ENCODE measurements at places on chromosomes 4 and X.

GRCh38 chr4:145819101-145819852 is 119.3 kb downstream of the ZNF827 start:
- no peak for DNase-seq

GRCh38 chr4:127134490-127134889 is 498.3 kb upstream of the INTU start:
- no peak for DNase-seq

- DNase-seq = no peak
Observed at GRCh38 chr4:97938141-97938540, 205.1 kb downstream of the STPG2 start.

DNA sequence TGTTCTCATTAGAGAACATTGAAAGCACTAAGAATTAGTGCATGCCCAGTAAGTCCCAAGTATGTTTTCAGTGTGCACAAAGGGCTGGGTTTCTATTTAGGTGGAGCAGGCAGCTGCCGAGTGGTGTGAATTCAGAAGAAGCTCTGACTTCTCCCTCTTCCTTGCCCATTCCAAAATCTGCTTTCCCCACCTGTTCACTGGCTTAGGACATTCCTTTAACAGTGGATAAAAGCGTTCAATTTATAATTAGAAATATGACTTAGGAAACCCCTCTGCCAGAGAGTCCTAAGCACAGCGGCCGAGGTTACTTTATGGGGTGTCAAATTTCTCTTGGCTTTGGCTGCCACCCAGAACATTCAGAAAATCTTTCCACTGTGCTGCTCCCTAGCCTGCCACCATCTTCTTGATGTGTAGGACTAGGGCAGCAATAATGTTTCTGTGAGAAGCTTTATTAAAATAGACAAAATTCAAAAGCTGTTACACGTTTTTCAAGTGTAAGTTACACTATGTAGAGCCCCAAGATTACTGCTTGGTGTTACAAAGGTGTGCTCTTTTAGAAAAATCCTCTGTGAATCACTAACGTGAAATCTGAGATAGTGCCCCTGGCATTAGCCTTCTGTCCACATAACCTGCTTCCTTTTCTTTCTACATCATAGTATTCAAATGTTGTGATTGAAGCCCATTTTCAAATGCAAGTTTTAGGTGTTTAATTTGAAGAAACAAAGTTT is 191.6 kb upstream of the ANKRD50 start:
- DNase-seq = no peak

- DNase-seq = no peak
Observed at GRCh38 chrX:136047969-136048368, 62.7 kb downstream of the SLC9A6 start.

- no peak for DNase-seq
Observed at GRCh38 chrX:41086627-41086932, 1.3 kb downstream of the USP9X start.

- DNase-seq = peak; percentile 29
Observed at GRCh38 chr4:36399762-36400353, 118.4 kb downstream of the DTHD1 start.

Measured in stimulated activated CD4-positive, alpha-beta T cell treated with anti-CD3 and anti-CD28 coated beads, Interleukin-4, amount 100 ng/mL, for 1 hour (primary cell).